ENCODE measurements at places on chromosomes 6 and 20. TPM values are rescaled to one million over a fixed set of nuclear protein-coding genes. Genes with fewer than 3 reads are reported as not detected.

CNR1 gene
- total RNA-seq = not detected

SDCBP2 gene
- 2.3 TPM for total RNA-seq

SUMO4 gene
- not detected for total RNA-seq

TTK gene
- total RNA-seq = 35.9 TPM

PRDM13 gene
- not detected for total RNA-seq

HLA-DPA1 gene
- total RNA-seq = 0.18 TPM

RPS21 gene
- 1,887 TPM for total RNA-seq

OR2B2 gene
- not detected for total RNA-seq

F13A1 gene
- not detected for total RNA-seq

OR12D1 gene
- total RNA-seq = not detected

KIAA1755 gene
- 4.9 TPM for total RNA-seq

VSX1 gene
- not detected for total RNA-seq

TNFRSF6B gene
- 0.36 TPM for total RNA-seq

MUC21 gene
- not detected for total RNA-seq

- DNase-seq = no peak
Measured at GRCh38 chr20:57398901-57399535, 7.8 kb downstream of the RBM38 start.

DNA sequence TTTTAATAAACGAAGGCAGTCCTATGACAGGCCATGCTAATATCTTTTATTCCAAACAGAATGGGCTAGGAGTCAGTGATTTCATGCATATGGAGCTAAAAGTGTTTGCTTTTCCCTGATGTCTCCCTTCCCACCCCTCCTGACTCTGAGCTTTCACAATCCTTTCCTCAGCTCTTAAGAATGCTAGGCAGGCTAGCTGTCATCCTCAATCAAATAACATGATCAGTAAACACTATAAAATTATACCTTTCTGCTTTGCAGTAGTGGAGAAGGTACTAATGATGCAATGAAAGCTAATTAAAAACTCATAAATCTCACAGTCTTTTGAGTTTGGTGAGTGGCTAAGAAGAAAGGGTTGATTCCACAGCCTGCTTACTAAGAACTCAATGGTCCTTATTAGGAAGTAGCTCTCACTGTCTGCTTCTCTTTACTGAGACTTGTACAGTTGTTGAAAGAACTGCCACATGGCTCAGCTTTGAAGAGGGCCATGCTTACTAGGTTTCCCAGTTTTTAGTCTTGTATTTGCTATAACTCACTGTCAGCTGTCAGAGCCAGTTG, 250.9 kb upstream of the JAG1 start:
- peak; percentile 81 for DNase-seq

DNA sequence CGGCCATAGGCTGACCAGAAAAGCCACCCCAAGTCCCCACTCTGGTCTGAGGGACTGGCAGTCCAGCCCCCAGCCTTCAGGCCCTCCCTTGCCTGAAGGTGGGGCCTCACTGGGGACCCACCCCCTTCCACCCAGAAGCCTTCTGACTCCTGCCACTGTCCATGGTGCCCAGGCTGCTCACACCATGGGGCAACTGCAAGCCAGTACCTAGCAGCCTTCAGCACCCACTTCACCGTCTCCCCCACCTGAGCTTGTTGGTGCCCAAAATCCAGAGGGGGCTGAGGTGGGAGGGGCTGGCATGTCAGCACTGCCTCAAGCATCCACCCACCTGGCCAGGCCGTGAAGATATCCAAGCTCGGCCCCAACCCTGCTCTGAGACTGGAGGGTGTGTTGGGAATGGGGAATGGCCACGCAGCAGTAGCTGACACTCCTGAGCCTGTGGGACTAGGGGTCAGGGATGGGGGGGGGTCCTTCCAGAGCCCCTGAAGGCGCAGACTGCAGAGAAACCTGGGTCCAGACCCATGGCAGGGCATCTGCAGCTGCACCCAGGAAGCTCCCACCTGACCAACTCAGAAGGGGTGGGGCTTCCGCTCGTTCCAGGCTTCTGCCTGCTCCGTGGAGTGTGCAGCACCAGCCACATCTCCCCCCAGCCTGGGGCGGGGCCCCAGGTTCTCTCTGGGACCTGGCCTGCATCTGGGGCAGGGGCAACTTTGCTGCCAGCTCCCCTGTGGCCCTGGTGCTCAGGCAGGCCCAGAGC, 942.1 kb upstream of the EPHA7 start:
- no peak for DNase-seq

- DNase-seq = no peak
Measured at GRCh38 chr20:61752576-61752975, 313.1 kb downstream of the TAF4 start.

GRCh38 chr6:73123632-73124329, 101.5 kb downstream of the KHDC1L start:
- no peak for DNase-seq

GRCh38 chr20:59035381-59035780, 3.2 kb upstream of the ATP5F1E start:
- DNase-seq = no peak

- no peak for DNase-seq
Measured at GRCh38 chr6:166562726-166563125, 23.8 kb downstream of the RAMACL start.

- peak; percentile 22 for DNase-seq
Measured at GRCh38 chr6:109434456-109434855, 6.0 kb downstream of the PPIL6 start.

- peak; percentile 24 for DNase-seq
Measured at GRCh38 chr20:3218307-3218988, 9.2 kb downstream of the ITPA start.

- DNase-seq = no peak
Measured at GRCh38 chr6:34486106-34486740, 20.3 kb downstream of the PACSIN1 start.

DNA sequence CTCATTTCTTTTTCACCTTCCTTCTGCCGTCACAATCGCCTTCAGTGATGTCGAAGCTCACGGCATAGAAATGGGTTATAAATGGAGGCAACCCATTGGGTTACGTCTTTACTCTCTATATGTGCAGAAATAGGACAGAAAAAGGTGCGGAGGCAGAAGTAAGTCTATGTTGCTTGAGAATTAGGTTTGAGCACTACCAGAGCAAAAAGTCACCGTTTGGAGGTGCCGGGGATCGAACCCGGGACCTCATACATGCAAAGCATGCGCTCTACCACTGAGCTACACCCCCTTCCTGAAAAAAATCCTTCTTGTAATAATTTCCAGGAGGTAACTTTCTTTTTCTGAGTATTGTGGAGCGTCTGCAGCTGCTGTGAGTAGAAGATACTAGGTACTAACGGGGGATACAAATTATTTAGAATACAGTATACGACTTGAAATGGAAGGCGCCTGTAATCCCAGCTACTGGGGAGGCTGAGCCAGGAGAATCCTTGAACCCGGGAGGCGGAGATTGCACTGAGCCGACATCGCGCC, 134.2 kb downstream of the TRIM27 start:
- DNase-seq = peak; percentile 74

GRCh38 chr20:47741669-47742608, 43.3 kb downstream of the SULF2 start:
- DNase-seq = no peak

DNA sequence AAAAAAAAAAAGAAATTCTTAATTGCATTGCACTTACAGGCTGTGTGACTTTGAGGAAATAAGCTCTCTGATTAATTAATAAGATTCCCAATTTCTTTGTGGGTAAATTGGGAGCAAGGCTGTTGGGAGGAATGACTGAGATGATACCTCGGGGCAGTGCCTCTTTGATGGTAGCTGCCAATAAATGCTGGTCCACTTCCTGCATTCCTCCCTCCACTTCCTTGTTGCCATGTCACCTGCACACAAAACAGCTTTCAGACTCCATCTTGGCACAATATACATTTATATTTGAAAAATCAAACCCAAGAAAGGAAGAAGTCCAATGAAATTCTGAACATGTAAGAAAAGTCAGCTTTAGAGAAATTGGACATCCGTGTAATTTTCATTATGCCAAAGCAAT, 45.1 kb downstream of the MTHFD1L start:
- DNase-seq = no peak

GRCh38 chr6:42007286-42008137, 42.8 kb upstream of the TAF8 start:
- DNase-seq = no peak

- DNase-seq = no peak
Measured at GRCh38 chr20:44186674-44187053, 324 bp downstream of the JPH2 start.

GRCh38 chr20:16381444-16381843, 191.8 kb downstream of the KIF16B start:
- no peak for DNase-seq

GRCh38 chr20:37421988-37422387, 76.0 kb downstream of the SRC start:
- no peak for DNase-seq

DNA sequence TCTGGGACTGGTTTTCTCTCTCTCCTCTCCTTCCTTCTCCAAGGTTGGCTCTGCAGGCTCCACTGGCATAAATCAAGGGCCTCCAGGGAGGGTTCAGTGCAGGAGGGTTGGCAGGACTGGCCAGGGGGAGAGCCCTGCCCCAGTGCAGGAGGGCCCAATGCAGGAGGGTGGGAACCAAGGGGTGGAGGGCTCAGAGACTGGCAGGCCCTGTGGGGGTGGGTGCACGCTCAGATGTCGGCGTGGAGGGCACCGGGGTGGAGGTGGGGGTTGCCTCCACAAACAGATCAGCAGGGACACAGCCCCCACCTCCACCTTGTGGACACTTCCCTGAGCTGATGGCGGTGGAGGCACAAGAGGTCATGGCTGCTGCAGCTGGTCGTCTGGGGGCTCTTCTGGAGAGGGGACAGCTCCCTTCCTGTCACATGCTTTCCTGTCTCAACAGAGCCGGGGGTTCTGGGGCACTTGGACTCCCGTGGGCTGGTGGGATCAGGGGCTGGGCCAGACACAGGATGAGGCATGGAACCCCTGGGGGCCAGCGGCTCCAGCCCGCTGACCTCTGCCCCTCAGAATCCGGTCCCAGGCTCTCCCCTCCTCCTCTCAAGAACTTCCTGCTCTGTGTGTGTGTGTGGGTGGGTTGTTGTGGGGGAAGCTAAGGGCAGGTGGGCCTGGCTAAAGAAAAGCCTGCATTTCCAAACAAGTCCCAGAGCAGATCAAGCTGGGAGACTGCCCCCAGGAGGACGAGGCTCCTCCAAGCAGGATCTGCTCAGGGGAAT, 2.7 kb upstream of the ABHD16B start:
- DNase-seq = no peak

DNA sequence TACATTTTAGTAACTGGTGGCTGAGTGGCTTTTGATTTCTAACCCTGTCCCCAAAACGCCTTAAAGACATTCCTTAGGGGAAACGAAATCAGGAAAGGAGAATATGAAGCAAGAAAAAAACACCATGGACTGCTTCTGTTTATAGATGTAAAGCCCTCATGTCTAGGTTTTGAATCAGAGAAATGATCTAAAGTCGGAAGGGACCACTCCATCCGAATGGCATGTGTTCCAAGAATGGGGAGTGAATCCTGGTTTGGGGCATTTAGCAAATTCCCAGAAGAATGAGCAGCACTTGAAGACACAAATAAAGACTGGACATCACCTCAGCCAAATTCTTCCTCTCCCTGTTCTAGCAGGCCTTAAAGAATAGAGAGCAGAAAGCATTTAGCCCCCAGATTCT, 65.6 kb downstream of the CAP2 start:
- no peak for DNase-seq

- DNase-seq = no peak
Measured at GRCh38 chr6:168400037-168400436, 40.9 kb upstream of the SMOC2 start.

- DNase-seq = no peak
Measured at GRCh38 chr6:156348849-156349248, 428.3 kb upstream of the ARID1B start.

DNA sequence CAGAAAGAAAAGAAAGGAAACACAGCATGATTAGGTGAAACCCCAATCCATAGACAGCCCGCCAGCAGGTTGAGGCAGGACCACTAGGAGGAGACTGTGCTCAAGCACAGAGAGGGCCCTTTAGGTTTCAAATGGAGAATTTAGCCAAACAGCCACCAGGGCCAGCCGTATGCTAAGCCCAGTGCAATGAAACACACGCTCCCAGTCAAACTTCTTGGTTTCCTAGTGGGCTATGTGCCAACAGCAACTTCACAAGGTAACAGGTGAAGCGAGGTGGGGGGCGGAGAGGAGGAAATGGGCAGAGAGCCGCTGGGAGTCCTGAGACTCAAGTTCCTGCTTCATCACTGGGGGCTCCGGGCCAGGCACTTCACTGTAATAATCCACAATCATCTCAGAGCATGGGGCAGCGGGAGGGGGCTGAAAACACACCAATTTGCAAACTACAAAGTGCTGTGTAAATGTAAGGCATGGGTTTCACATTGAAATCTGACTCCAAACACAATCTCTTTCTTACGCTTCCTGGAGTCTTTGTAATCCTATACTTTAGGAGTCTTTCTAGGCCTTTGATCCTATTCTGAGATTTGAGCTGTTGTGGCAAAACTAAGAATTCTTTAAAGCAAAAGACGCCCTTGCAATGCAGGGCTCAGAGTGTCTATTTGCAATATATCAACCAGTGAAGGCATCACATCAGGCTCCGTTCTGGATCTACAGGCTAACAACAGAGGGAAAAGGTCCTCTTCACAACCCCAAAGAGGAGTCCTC, 117.3 kb downstream of the OPRM1 start:
- DNase-seq = peak; percentile 28

DNA sequence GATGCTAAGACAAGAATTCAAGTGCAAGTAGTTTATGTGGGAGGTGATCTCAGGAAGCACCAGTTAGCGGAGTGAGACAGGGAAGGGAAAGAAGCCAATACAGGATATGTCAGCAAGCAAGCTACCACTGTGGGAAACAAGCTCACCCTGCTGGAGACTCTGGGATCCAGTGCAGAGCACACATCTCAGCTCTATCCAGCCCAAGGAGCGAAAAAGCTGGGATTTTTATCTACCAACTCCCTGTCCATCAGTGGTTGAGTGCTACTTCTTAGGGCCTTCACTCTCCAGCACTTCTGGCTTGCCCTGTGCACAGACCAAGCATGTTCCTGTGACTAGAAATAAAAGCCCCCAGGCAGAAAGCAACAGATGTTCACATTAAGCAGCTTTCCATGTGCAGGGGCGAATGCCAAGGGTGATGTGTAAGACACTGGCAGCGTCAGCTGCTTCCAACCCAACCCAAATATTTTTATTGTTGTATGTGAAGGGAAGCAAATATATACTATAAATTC, 10.8 kb upstream of the RNF24 start:
- DNase-seq = peak; percentile 82

GRCh38 chr6:62974452-62974851, 236.8 kb upstream of the FKBP1C start:
- DNase-seq = no peak

GRCh38 chr20:9474835-9475415, 39.5 kb upstream of the LAMP5 start:
- DNase-seq = no peak

- DNase-seq = no peak
Measured at GRCh38 chr6:160259598-160259997, 977 bp upstream of the SLC22A2 start.

All from fibroblast of the aortic adventitia (primary cell).